ENCODE measurements at places on chromosomes 11 and 22. TPM values are rescaled to one million over a fixed set of nuclear protein-coding genes. Genes with fewer than 3 reads are reported as not detected.
A peak's percentile ranks its signal among the peaks of the same experiment; 100 is the strongest.

The PRR5 gene
- total RNA-seq, result 8.7 TPM

The RPLP2 gene
- 240 TPM for total RNA-seq

The CD6 gene
- total RNA-seq, result 8.4 TPM

The MMP11 gene
- 6.2 TPM for total RNA-seq

The APOA1 gene
- 2.1 TPM for total RNA-seq

The GNAZ gene
- 3.0 TPM for total RNA-seq

The APLP2 gene
- 296 TPM for total RNA-seq

The OR4D5 gene
- total RNA-seq, result not detected

The IL18 gene
- 9.1 TPM for total RNA-seq

The B4GALNT4 gene
- total RNA-seq, result 2.9 TPM

The ABCG4 gene
- total RNA-seq, result 0.39 TPM

The UPK3A gene
- not detected for total RNA-seq

The ELMOD1 gene
- total RNA-seq, result 0.33 TPM

The RASD2 gene
- total RNA-seq, result 1.4 TPM

The ZNF70 gene
- total RNA-seq, result 5.8 TPM

The OR8H3 gene
- total RNA-seq, result not detected

DNA sequence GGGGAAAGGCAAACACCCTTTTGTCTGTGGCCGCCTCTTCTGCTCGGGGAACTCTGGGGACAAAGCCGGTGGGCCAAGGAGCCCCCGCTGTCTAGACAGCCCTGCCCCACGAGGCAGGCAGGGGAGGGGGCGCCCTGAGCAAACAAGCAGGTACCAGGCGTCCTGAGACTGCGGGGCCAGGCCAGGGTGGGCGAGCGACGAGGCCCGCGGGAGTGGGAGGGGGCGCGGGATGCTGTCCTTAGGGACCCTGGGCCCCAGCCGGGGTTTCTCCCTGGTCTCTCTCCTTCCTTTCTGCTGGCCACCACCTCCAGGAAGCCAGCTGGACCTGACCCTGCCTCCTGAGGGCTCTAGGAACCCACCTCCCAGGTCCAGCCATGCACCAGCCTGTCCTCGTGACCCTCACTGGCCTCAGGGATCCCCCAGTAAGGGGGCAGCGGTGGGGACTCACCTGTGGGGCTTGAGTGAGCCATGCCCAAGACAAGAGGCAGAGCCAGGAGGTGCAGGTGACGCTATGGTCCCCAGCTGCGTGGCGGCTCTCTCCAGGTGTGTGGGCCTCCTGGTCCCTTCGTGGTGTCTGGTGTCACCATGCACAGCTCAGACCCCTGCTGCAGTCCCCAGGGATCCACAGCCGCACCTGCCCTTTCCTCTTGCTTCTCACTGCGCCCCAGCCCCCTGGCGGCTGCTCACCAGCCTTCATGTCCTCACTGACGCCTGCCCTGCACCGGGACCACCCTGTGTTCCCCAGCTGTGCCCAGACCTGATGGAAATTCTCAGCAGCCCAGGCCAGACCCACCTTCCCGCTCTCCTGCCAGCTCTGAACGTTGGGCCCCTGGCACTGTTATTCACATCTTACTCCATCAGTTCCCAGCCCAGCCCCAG lies 26.5 kb upstream of the MUC5AC start:
- peak; percentile 10 for DNase-seq

DNA sequence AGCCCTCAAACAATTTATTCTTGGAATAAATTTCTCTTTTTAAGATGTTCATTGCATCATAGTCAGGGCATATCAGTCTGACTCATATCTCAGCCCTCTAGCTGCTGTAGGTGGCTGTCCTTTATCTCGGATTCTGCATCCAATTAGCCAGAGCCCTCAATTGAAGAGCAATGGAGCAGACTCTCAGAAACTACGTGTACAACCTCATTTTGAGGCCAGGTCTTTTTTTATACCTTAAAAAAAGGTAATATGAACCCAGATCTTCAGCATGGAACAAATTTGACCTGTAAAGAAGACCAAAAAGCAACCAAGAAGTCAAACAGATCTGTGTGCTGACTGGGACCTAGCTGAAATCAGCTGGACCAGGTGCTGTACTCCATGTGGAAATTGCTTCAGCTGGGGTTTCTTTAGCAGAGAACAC lies 8.7 kb downstream of the OR52A5 start:
- no peak for DNase-seq

GRCh38 chr11:43975629-43976028 lies 33.2 kb downstream of the C11orf96 start:
- no peak for DNase-seq

DNA sequence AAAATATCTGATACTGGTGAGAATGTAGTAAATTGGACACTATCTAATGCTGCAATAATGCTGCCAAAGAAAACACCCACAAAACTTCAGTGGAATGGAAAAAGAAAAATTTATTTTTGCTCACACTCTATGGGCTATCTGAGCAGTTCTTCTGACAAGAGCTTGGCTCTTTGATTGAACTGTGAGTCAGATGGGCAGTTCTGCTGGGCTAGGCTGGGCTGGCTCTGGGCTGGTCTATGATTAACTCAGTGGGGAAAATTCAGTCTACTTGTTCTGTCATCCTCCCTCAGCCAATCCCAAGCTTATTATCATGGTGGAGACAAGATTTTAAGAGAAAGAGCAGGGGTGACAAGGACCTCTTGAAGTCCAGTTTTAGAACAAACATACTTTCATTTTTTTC lies 1404.8 kb downstream of the LRRC4C start:
- DNase-seq, result no peak

DNA sequence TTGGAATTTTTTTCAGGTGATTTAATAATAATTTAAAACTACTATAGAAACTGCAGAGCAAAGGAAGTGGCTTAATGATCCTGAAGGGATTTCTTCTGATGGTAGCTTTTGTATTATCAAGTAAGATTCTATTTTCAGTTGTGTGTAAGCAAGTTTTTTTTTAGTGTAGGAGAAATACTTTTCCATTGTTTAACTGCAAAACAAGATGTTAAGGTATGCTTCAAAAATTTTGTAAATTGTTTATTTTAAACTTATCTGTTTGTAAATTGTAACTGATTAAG lies 3.4 kb downstream of the MALAT1 start:
- no peak for DNase-seq

GRCh38 chr11:118608360-118609227 lies 1.2 kb downstream of the PHLDB1 start:
- peak; percentile 89 for DNase-seq

GRCh38 chr11:39327302-39327701 lies 2132.2 kb downstream of the LRRC4C start:
- DNase-seq, result no peak

- no peak for DNase-seq
Measured at GRCh38 chr11:120911943-120912342, 112.0 kb upstream of the TBCEL start.

GRCh38 chr11:13348305-13348704 lies 70.7 kb downstream of the BMAL1 start:
- no peak for DNase-seq

GRCh38 chr11:121654843-121655536 lies 202.2 kb upstream of the SORL1-AS1 start:
- DNase-seq, result no peak

GRCh38 chr22:30828187-30829155 lies 133.8 kb downstream of the OSBP2 start:
- no peak for DNase-seq

- no peak for DNase-seq
Measured at GRCh38 chr11:35403765-35404387, 15.5 kb downstream of the SLC1A2 start.

GRCh38 chr11:98040061-98040808 lies 980.5 kb upstream of the CNTN5 start:
- DNase-seq, result no peak

GRCh38 chr22:23837911-23838680 lies 710 bp downstream of the DERL3 start:
- no peak for DNase-seq

- no peak for DNase-seq
Measured at GRCh38 chr11:130020323-130020722, 17.7 kb upstream of the PRDM10 start.

DNA sequence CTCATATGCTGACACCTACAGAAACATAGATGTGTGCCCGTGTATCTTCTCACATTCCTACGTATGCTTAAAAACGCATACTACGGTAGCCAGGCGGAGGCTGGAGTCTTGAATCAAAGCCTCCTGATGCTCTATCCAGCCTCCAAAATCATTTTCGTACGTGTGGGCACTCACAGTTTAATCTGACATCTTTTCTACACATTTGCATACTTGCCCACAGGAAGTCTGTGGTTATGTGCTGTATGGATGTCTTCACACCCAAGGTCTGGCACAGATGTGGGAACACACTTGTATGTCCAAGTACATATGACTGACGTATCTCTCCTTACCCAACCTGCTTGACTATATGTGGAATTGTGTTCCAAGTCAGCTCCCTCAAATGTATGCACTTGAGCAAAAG lies 561.8 kb upstream of the CADM1 start:
- DNase-seq, result no peak

DNA sequence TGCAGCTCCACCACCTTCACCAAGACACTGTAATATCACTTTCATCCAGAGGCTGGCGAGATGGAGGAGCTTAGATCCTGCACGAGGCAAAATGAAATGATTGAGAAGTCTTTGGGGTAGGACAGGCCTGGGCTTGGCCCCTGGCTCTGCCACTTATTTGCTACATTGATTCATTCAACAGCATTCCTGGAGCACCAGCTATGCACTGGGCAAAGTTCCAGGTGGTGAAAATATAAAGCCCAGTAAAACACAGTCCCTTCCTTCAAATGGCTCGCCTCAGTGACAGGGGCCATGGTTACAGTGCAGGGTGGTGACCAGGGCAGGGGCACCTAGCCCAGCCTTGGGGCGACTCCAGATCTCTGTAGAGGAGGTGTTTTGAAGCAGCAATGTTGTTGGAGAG lies 19.7 kb downstream of the ALX4 start:
- no peak for DNase-seq

DNA sequence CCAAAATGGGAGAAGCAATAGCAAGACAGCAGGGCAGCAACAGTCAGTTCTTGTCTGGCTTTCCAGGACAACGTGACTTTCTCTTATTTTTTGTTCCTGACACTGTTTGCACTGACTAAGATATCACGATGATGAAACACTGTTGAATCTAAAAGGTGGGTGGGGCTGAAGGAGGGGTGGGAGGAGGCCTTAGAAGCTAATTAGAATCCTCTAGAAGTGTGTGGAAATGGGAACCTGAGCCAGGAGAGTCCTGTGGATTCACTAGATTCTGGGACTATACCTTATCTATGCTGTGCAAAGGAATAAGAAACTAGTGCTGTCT lies 300.3 kb downstream of the ST3GAL4 start:
- no peak for DNase-seq

DNA sequence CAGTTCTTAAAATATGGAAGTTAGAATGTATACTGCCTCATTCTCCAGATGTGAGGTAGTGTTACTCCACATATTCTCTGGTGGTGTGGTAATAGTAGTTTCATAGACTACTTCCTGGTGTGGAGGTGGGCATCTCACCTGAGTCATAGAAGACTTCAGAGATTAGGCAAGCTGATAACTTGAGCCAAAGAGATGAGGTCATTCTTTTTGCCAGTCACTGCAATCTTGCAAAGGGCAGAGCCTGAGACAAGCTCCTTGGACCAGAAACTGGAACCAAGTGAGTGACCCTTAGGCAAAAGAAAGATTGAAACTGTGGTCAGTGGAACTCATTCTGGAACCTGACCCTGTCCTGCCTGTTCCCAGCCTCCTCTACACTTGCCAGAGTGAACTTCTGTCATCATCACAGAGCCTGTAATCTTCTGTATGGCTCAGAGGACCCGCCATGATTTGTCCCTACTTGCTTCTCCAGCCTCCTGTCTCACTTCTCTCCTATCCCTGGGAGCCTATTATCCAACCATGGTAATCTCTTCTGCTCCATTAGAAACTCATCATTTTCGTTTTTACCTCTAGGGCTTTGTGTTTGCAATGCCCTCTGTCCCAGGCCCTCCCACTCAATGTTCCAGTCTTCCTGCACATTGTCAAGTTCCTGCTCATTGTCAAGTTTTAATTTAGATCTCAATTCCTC lies 10.6 kb upstream of the CCDC83 start:
- no peak for DNase-seq

GRCh38 chr22:46770151-46770641 lies 7.7 kb downstream of the TBC1D22A start:
- no peak for DNase-seq

GRCh38 chr11:106077609-106078455 lies at the start of gene AASDHPPT:
TSS of gene AASDHPPT (plus strand) at chr11:106077662. CDS start at chr11:106077711, 49 bp downstream.
- peak; percentile 28 for DNase-seq

- no peak for DNase-seq
Measured at GRCh38 chr22:20015971-20016733, 471 bp downstream of the ARVCF start.

DNA sequence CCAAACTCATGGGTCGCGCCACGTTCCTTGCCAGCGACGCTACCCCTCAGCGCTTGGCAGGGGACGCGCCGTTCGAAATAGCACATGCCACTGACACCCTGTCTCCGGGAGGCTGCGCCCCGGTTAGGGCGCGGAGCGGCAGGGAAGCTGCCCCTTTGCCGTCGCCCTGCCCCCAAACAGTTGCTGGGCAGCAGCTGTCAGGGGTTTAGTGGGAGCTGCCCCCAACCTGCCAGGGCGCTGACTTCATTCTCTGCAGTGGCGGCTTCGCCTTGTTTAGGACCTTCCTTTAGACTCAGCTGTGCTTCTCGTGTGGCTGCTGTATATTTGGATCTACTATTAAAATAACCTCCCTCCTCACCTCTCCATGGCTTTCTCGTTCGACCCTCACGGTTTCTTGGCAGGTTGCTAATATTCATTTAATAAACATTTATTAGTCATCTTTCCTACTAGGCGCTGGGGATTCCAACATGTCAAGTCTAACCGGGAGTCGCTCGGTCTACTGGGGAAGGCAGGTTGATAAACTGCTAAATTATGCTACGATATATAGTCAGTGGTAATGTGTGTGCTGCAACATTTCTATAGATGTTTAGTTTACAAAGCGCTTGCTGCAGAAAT lies 782 bp downstream of the TMEM109 start:
- DNase-seq, result no peak
